ENCODE measurements at places on chromosomes 1 and 21. TPM values are rescaled to one million over a fixed set of nuclear protein-coding genes. Genes with fewer than 3 reads are reported as not detected.

GRCh38 chr1:95098196-95098595 lies 19.0 kb upstream of the TLCD4 start:
- H3K4me3 ChIP-seq = no peak overlapping the region
- peaks cover 24% of the 10 kb centered on the region for H3K4me1 ChIP-seq
- no peaks in the 10 kb centered on the region for H3K36me3 ChIP-seq
- DNase-seq = no peak
- no peaks in the 10 kb centered on the region for H3K27me3 ChIP-seq

Gene ZNF697
- total RNA-seq = 7.1 TPM

Gene EPB41
- 51.4 TPM for total RNA-seq

GRCh38 chr1:189027512-189027911 lies 1450.2 kb downstream of the BRINP3 start:
- no peak for DNase-seq
- H3K36me3 ChIP-seq = no peaks in the 10 kb centered on the region
- H3K27ac ChIP-seq = no peak overlapping the region
- H3K27me3 ChIP-seq = no peaks in the 10 kb centered on the region
- 0 out of 2 replicates have a peak, but pooled peaks cover 6% of the 10 kb centered on the region for H3K4me1 ChIP-seq

Gene CSF1
- total RNA-seq = 4.6 TPM

DNA sequence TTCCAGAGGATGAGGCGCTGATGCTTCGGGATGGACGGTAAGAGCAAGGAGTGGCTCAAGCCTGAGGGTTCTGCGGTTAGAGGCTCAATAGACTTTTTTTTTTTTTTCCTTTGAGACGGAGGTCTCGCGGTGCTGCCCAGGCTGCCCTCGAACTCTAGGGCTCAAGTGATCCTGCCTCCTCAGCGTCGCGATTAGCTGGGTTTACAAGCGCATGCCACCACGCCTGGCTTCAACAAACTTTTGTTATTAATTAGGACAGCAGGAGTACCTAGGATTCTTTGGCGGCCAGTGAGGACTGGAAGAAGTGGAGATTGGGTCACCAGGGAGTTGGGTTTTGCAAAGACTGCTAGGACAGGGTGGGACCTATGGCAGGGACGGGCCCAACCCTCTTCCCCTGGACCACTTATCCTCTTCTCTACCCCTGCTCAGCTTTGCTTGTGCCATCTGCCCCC lies 587 bp downstream of the SCNM1 start:
- H3K4me3 ChIP-seq = peak overlapping the region; percentile 94
- peak; percentile 9 for DNase-seq
- peak overlapping the region; percentile 66 for H3K27ac ChIP-seq
- H3K4me1 ChIP-seq = peaks cover 25% of the 10 kb centered on the region
- peaks cover 7% of the 10 kb centered on the region for H3K36me3 ChIP-seq

Gene TEDDM1
- not detected for total RNA-seq

- H3K27ac ChIP-seq = no peak overlapping the region
- H3K4me3 ChIP-seq = no peak overlapping the region
- H3K4me1 ChIP-seq = peaks cover 58% of the 10 kb centered on the region
- H3K27me3 ChIP-seq = no peaks in the 10 kb centered on the region
- DNase-seq = no peak
Measured at GRCh38 chr1:89908672-89909436, 86.1 kb upstream of the ZNF326 start.

GRCh38 chr1:223425550-223425949 lies 32.3 kb downstream of the CCDC185 start:
- DNase-seq = no peak
- H3K4me1 ChIP-seq = no peaks in the 10 kb centered on the region
- no peak overlapping the region for H3K4me3 ChIP-seq
- no peaks in the 10 kb centered on the region for H3K27me3 ChIP-seq

Gene KLHDC7A
- total RNA-seq = 1.8 TPM

GRCh38 chr1:24311234-24311633 lies 7.9 kb upstream of the GRHL3 start:
- no peak overlapping the region for H3K4me3 ChIP-seq
- no peak for DNase-seq
- no peaks in the 10 kb centered on the region for H3K4me1 ChIP-seq
- peaks cover 15% of the 10 kb centered on the region for H3K27me3 ChIP-seq
- no peaks in the 10 kb centered on the region for H3K36me3 ChIP-seq
- H3K27ac ChIP-seq = no peak overlapping the region

Gene ALPL
- total RNA-seq = not detected

DNA sequence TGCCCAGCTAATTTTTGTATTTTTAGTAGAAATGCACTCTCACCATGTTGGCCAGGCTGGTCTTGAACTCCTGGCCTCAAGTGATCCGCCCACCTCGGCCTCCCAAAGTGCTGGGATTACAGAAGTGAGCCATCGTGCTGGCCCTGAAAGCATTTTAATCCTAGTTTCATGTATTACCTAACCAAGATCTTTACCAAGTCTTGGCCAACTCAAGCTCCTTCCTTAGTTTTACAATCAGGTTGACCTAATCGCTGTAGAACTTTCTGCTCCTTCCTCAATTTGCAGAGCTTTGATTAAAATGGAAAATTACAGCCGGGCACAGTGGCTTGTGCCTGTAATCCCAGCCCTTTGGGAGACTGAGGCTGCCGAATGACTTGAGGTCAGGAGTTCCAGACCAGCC lies 3.2 kb upstream of the TMEM63A start:
- H3K36me3 ChIP-seq = no peaks in the 10 kb centered on the region
- no peaks in the 10 kb centered on the region for H3K27me3 ChIP-seq
- no peak for DNase-seq
- H3K27ac ChIP-seq = no peak overlapping the region
- no peak overlapping the region for H3K4me3 ChIP-seq
- H3K4me1 ChIP-seq = peaks cover 69% of the 10 kb centered on the region

Gene CLDN19
- 7.6 TPM for total RNA-seq

DNA sequence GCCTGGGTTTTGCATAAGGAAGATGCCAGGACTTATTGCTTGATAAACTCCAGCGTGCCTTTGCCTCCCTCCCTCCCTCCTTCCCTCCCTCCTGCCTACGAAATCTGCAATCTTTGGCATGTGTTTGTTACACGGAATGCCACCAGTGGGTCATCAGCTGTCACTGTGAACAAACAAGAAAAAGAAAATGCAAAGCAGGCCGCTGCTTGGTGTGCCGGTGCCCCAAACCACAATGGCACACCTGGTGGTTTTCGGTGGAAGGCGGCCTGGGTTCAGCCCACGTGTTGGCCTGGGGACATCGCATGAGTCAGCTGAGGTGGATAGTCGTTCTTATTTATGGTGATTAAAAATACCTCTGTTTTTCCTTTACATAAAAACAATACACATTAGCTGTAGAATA lies 16.3 kb upstream of the IFNLR1 start:
- DNase-seq = no peak
- no peaks in the 10 kb centered on the region for H3K36me3 ChIP-seq
- no peaks in the 10 kb centered on the region for H3K27me3 ChIP-seq

Gene RNF186
- total RNA-seq = not detected

Gene LRRC53
- not detected for total RNA-seq

Gene LGR6
- total RNA-seq = not detected

DNA sequence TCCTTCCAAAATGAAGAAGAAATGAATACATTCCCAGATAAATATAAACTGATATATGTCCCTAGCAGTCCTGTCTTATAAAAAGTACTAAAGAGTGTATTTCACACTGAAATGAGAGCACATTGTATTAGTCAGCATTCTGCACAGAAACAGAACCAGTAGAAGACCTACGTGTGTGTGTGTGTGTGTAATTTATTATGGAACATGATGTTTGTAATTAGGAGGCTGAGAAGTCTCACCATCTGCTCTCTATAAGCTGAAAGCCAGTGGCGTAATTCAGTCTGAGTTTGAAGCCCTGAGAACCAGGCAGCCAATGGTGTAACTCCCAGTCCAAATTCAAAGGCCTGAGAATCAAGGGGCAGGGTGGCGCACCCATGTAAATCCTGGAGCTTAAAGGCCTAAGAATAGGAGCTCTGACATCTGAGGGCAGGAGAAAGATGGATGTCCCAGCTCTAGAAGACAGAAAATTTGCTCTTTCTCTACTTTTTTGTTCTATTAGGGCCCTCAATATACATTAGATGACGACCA lies 146.5 kb upstream of the LYPLAL1 start:
- H3K27ac ChIP-seq = no peak overlapping the region
- no peaks in the 10 kb centered on the region for H3K36me3 ChIP-seq
- H3K4me3 ChIP-seq = no peak overlapping the region

DNA sequence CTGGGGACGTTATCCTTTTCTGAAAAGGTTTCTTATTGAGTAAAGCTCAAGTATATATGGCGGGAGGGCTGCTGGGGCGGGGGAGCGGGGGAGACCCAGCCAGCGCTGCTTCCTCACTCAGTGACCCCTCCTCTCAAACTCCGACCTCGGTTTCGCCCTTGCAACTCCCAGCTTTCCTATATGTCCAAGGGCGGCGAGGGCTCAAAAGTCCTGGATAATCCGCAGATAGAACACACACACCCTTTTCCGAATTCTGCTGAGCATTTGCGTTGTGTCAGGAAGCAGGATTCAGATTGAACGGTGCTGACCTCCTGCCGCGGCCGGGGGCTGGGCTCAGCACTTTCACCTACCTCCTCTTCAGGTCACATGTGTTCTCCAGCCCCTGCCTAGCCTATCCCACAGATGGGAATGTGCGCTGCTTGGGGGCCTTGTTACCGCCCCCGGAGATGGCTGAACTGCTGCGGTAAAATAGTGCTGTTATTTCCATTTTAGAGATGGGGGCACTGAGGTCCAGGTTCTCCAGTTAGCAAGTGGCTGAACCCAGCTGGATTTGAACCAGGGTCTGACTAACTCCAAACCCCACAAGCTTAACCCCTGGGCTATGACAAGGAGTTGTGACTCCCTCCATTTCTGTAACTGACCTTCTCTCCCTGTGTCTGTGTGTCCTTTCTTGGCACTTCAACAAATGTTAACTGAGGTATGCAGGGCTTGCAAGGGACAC lies 795 bp upstream of the AHDC1 start:
- H3K27me3 ChIP-seq = no peaks in the 10 kb centered on the region
- H3K36me3 ChIP-seq = no peaks in the 10 kb centered on the region
- no peak for DNase-seq
- peaks cover 80% of the 10 kb centered on the region for H3K4me1 ChIP-seq
- no peak overlapping the region for H3K27ac ChIP-seq

Gene SYDE2
- total RNA-seq = 5.3 TPM

GRCh38 chr1:203320591-203321272 lies 15.4 kb downstream of the BTG2 start:
- H3K4me1 ChIP-seq = peaks cover 31% of the 10 kb centered on the region
- DNase-seq = no peak
- H3K27me3 ChIP-seq = 0 out of 2 replicates have a peak, but pooled peaks cover 4% of the 10 kb centered on the region
- no peak overlapping the region for H3K4me3 ChIP-seq
- H3K27ac ChIP-seq = no peak overlapping the region
- no peaks in the 10 kb centered on the region for H3K36me3 ChIP-seq
